Activated CD8-positive, alpha-beta memory T cell treated with anti-CD3 and anti-CD28 coated beads, Interleukin-2, amount 50 U/mL, for 48 hours (primary cell): ENCODE measurements at places on chromosomes 5 and 9.

DNA sequence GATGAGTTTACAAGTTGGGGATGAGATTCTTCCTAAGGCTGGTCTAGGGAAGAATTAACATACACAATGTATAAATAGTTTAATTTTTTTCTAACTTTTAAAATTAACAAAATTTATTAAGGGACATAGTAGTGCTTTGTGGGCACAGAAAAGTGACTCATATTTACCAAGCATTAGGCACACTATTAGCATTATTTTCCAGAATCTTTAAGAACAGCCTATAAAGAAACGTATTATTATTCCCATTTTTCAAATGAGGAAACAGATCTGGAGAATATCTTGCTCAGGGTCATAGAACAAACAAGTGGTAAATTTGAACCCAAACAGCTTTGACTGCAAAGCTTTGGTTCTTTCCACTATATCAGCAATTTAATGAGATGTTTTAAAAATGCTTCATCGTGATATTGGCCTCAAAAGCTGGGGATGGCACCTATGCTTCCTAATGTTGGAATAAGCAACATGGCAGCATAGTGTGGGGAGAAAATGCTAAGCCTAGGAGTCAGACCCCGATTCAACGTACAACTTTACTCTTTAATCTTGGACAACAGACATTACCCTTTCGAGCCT lies 55.9 kb downstream of the ABCA1 start:
- no peak for DNase-seq

- no peak for DNase-seq
Observed at GRCh38 chr5:176640616-176641015, 6.7 kb upstream of the TSPAN17 start.

GRCh38 chr5:29379619-29380018 lies 1813.9 kb upstream of the CDH6 start:
- DNase-seq: no peak

- DNase-seq: no peak
Observed at GRCh38 chr5:123439709-123440108, 16.5 kb upstream of the CEP120 start.

DNA sequence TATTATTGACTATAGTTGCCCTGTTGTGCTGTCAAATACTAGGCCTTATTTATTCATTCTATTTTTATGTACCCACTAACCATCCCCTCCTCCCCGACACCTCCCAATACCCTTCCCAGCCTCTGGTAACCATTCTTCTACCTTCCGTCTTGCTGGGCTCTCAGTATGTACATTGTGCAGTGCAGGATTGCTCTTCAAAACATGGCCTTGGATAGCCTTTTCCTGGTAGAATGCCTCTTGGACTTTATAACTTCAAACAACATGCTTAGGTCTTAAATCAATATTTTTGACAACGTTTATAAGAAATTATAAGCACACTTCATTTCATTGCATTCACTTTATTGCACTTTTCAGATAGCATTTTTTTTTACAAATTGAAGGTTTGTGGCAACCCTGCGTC lies 172.6 kb upstream of the ACTBL2 start:
- DNase-seq: no peak

DNA sequence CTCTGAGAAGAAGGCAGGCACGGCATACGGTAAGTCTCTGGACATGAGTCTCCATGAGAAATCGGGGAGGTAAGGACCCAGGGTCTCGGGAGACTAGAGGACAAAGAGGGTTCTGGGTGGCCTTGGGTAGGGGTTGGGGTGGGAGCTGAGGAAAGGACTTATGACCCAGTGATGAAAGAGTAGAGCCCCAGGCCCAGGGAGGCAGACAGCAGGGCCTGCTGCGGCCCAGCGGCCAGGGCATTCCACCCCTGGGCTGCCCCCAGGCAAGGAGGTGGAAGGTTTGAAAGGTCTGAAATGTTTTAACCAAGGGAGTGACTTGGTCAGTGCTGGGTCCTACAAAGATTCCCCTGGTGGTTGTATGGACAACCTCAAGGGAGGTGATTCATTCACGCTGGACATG lies 89.1 kb downstream of the CRB2 start:
- peak; percentile 23 for DNase-seq

DNA sequence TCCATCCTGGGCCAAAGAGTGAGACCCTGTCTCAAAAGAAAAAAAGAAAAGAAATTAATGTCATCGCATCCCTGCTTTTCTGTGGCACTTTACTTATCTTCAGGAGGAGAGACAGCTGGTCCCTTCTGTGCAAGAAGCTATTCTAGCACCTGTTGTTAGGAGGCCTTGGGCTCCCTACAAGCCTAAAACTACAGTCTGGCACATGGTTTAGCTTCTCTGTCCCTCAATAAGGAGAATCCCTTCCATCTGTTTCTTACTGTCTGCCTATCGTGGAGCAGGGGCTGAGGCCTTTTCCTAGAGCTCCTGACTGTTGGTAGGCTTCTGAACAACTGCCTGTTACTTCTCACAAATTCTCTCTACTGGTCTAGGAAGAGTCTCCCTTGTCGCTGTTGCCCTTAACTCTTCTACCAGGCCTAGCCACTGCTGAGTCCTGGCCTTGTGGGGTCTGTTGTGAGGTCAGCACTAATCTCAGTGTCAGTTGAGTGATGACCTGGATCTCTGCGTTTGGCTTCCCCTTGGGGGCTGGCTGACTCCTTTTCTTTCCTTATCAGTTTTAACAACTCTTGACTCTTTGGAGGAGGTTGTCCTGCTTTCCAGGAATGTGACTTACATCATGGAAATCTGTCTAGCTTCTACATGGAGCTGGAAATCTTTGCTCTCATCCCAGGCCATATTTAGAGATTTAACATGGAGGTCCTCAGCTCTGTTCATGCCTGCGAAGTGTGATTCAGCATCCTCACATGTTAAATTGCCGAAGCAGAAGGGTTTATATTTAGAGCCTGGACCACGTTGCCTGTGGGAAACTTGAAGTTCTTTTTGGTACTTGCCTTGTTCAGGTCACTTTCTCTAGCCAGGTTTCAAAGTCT lies 5.7 kb upstream of the GARNL3 start:
- DNase-seq: no peak

DNA sequence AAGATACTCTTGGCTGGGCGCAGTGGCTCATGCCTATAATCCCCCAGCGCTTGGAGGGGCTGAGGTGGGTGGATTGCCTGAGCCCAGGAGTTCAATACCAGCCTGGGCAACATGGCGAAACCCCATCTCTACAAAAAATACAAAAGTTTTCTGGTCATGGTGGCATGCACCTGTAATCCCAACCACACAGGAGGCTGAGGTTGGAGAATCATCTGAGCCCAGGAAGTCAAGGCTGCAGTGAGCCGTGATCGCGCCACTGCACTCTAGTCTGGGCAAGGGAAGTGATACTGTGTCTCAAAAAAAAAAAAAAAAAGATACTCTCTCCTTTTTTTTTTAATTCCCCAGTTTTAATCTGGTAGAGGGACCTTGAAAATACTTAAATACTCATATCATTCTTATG lies 15.0 kb downstream of the ANKRD33B start:
- DNase-seq: peak; percentile 53

DNA sequence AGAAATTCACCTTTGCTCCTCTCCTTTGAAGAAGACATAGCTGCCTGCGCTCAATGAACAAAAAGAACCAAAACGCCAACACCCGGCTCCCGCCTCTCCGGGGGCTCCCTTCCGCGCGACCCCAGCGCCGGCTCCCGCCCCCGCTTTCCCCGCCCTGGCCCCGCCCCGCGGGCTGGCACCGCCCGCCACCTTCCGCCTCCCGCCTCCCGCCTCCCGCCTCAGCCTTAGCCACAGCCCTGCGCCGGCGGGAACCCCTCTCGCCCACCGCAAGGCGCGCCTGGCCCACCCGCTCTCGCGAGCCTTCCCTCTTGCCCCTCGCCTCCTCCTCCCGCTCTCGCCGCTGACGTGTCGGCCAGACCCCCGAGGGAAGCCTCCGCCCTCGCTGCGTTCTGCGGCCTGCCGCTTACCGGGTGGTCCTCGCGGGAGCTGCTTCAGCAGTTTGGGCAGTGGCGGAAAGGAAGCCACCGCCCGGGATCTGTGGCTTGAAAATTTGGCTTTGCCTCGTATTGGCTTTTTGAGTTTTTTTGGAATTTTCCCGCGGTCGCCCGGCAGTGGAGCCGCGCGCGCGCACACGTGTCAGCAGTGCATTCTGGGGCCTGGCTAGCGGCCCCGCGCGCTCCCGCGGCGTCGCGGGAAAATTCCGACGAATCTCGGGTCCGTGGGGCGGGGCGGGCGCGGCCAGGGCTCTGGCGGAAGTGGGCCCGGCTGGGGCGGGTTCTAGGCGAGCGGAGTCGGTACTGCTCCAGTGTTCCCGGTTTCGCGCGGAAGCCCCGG lies at the start of gene FANCC:
Gene FANCC (minus strand): TSS at position 591 of the 774 bp plus-strand sequence. CDS start 68,418 bp downstream, outside the sequence.
- peak; percentile 94 for DNase-seq

- DNase-seq: no peak
Observed at GRCh38 chr5:2960294-2960693, 208.8 kb upstream of the IRX2 start.

DNA sequence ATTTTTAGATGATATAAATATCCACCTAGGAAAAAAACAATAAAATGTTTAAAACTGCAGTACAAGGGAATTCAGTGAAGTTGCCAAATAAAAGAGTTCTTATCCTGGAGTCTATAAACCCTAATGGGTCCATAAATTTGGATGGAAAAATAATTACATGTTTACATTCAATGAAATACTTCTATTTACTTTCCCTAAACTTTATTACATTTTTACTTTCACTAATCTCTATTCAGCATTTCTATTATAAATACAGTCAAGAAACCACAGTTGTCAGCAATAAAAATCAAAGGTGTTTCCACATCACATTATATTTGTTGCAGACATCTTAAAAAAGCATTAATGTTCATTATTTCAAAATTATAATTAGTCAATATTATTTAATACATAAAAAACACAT lies 118.6 kb downstream of the FBXL17 start:
- DNase-seq: no peak

- DNase-seq: no peak
Observed at GRCh38 chr5:146409054-146409671, 38.0 kb upstream of the TCERG1 start.

- DNase-seq: no peak
Observed at GRCh38 chr5:143399616-143400540, 3.6 kb downstream of the NR3C1 start.

DNA sequence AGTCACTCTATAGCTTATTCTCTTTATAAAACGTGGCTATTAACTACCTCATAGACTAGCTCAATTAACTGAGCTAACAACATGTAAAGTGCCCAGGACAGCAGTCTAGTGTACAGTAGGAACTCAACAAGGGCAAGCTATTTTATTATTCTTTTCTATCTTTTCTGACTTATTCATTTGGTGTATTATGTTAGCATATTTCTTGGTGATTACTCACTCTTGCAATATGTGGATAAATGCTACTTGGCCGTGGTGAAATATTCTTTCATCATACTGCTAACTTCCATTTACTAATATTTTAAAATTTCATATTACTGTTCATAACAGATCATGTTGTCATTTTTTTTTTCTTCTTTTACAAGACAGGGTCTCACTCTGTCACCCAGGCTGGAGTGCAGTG lies 4.9 kb downstream of the SLC25A51 start:
- no peak for DNase-seq

GRCh38 chr9:89418882-89419640 lies 78.9 kb downstream of the SEMA4D start:
- DNase-seq: peak; percentile 84

DNA sequence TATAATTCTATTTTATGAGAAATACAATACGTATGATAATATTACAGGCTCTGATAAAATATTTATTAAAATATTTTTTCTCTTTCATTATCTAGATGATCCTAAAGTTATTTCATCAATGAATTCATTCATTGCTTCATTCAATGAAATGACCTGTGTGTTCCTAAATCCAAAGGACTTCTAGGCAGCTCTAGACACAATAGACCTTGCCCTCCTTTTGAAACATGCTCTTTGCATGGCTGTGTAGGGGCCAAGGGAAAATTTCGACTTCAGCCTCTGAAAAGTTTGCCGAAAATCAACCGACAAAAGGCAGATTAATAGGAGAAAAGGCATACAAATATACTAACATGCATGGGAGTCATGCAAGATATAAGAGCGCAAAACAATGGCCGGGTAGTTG lies 402.0 kb downstream of the ELAVL2 start:
- DNase-seq: no peak

DNA sequence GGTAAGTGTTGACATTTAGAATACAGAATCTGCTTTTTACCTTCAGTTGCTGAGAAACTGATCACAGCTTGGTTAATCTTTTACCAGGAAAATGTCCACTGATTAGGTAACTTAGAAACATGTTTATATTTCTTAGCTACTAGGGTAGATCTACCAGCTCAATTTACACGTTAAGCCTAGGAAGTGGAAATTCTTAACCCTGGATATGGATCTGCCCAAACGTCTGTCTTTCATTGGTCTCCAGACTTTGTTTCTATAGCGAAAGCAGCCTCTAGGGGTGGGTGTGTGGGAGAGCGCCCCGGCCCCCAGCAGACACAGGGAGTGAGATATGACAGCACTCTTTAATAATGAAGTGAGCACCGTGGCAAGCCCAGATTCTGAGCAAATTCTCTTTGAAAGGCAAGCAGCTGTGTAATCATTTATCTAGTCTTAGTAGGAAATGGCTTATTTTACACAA lies 141.6 kb upstream of the ZNF608 start:
- DNase-seq: no peak

DNA sequence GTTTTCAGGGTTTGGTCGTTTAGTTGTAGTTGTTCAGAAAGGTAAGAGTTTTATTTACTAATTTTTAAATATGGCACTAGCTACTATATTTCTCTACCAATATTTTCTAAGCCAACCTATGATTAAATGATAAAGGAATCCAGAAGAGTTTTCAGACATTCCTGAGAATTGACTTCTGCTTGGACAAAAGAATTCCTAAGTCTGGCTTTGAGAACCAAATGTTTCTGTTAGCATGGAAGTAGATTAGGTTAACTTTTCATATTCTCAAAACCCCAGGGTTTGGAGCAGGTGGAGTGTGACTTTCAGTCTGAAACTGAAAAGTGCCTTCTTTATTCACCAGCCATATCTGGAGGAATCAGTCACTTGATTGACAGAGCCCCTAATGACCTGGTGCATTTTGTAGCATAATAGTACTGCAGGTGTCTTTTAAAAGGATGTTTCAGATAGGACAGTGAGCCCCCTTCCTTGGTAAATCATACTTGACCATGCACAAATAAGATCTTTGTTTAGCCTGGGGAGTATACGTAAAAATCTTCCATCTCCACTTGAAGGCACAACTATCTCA lies 457.0 kb upstream of the ZNF462 start:
- DNase-seq: no peak

- DNase-seq: no peak
Observed at GRCh38 chr5:26763215-26763614, 275.2 kb downstream of the CDH9 start.

DNA sequence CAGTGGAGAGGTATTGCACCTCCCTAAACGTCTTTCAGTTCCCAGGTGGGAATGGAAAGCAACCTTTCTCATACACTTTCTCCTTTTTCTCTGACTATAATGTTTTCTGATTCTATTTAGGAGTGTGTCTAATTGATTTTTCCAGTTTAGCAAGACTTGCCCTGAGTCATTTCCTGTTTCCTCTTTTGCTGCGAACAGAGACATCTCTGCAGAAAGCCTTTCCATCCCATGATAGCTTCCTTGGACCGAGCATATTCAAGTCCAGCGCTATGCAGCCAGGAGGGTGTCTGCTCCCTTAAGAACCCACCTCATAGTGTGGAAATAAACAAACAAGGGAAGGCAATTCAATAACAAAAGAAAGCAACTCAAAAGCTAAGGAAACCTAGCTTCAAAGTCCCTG lies 60.0 kb upstream of the CDH6 start:
- DNase-seq: no peak
